ENCODE measurements at places on chromosomes 16 and 17. TPM values are rescaled to one million over a fixed set of nuclear protein-coding genes. Genes with fewer than 3 reads are reported as not detected.
A peak's percentile ranks its signal among the peaks of the same experiment; 100 is the strongest.

The ADGRG3 gene
- total RNA-seq, result not detected

The CDH1 gene
- not detected for total RNA-seq

The ZNF200 gene
- 11.5 TPM for total RNA-seq

The PIPOX gene
- total RNA-seq, result 0.23 TPM

The DHRS7C gene
- not detected for total RNA-seq

The SPATA32 gene
- 0.21 TPM for total RNA-seq

The CYB5B gene
- total RNA-seq, result 128 TPM

DNA sequence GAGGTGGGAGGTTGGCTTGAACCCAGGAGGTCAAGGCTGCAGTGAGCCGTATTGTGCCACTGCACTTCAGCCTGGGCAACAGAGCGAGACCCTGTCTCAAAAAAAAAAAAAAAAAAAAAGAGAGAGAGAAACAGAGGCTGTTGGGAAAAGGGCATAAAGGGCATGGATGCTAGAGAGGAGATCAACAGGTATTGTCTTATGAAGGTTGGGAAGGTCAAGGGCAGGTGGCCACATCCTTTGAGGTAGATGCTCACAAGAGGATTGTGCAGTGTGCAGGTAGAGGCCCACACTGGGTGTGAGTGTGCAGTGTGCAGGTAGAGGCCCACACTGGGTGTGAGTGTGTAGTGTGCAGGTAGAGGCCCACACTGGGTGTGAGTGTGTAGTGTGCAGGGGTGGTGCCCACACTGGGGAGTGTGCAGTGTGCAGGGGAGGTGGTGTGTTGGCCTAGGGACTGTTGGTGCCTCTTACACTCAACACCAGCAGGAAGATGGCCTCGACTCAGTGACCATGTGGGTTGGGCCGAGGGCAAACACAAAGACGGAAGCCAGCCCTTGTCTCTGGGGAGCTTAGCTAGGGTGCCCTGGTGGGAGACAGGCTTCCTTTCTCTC is 404.9 kb upstream of the TNRC6C start:
- DNase-seq, result no peak

DNA sequence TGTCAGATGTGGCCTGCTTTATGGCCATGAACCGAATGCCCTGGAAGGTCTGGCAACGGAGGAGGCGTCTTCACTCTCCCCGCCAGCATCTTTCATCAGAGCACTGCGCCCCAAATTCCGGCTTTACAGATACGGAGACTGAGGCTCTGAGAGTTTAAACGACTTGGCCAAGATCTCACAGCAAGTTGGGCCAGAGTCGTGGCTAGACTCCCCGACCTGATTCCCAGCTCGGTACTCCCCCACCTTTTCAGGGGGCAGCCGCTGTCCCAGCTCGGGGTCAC is 1.7 kb downstream of the NGFR start:
- DNase-seq, result no peak

- DNase-seq, result peak; percentile 51
Measured at GRCh38 chr17:1275962-1276736, 3.3 kb upstream of the TRARG1 start.

- DNase-seq, result no peak
Measured at GRCh38 chr17:44354582-44355561, 8.8 kb downstream of the FAM171A2 start.

- no peak for DNase-seq
Measured at GRCh38 chr17:42538482-42538881, 2.4 kb downstream of the NAGLU start.

DNA sequence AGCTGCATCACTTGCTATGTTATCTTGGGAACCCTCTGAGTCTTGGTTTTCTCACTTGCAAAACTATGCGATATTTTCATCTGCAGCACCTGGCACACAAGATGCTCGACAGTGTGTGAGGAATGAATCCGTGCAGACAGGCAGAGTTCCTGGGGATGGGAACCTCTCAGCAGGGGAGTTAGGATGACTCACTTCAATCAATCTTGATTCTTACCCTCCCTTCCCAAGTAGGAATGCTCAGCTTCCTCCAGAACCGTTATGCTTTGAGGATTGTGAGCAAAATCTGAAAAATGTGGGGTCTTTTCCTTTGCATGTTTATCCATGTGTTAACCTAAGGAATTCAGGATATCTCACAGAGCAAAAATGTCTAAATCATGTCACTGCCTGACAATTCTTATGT is 68.9 kb upstream of the HNF1B start:
- no peak for DNase-seq

GRCh38 chr16:57899771-57900661 is 70.9 kb downstream of the CNGB1 start:
- peak; percentile 58 for DNase-seq

DNA sequence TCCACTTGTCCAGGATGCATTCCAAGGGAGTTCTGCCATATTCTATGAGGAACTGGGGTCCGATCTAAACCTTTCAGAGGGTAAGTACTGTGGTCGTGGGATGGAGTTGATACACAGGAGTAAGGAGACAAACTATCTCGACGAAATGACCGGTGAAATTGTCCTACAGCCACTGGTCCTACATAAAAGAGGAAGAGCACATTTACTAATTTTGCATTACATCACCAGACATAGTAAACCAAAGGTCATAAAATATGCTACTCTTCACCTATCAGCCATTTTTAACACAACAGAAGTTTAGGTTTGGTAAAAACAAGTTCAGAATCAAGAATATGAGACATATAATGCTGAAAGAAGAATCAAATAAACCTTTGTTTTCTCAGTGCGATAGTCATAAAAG is 8.1 kb downstream of the HSF5 start:
- DNase-seq, result no peak

DNA sequence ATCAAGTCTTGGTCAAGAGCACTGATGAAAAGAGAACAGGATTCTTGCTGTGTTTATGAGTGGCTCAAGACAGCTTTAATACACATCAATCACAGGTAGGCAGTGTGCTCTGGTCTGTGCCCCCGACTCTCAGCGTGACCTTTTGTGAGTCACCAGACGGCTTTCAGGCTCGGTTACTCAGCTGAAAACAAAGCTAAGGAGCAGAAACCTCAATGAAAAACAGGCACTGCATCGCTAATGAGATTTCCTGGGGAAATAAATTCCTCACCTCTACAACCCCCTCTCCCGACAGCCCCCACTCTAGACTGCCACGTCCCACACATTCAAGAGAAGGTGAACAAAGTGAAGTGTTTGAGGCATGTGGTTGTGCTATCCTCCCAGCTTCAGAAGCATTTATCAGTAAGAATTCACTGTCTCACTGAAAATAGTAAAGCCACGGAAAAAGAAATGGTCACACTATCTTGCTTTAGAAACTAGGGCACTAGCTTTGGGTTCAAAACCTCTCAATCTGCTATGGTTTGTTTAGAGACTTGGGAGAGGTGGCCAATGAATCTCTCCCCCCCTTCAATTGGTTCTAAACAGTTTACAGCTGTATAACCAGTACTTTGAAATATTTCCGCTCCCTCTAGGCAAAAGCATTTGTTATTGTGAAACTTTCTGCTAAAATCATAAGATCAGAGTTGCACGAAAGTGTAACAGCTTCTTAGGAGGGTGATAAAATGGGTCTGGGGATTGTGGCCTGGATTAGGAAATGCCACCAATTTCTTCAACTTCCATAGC is 199.5 kb upstream of the PMFBP1 start:
- no peak for DNase-seq

GRCh38 chr16:89918453-89919347 is at the start of gene MC1R:
TSS of gene MC1R (plus strand) at chr16:89918862. CDS start at chr16:89919259, 397 bp downstream.
- no peak for DNase-seq

Measured in H4 (cell line).